ENCODE measurements at places on chromosomes 7 and 10.

GRCh38 chr10:17212802-17213221, 11.3 kb upstream of the TRDMT1 start:
- DNase-seq = no peak

DNA sequence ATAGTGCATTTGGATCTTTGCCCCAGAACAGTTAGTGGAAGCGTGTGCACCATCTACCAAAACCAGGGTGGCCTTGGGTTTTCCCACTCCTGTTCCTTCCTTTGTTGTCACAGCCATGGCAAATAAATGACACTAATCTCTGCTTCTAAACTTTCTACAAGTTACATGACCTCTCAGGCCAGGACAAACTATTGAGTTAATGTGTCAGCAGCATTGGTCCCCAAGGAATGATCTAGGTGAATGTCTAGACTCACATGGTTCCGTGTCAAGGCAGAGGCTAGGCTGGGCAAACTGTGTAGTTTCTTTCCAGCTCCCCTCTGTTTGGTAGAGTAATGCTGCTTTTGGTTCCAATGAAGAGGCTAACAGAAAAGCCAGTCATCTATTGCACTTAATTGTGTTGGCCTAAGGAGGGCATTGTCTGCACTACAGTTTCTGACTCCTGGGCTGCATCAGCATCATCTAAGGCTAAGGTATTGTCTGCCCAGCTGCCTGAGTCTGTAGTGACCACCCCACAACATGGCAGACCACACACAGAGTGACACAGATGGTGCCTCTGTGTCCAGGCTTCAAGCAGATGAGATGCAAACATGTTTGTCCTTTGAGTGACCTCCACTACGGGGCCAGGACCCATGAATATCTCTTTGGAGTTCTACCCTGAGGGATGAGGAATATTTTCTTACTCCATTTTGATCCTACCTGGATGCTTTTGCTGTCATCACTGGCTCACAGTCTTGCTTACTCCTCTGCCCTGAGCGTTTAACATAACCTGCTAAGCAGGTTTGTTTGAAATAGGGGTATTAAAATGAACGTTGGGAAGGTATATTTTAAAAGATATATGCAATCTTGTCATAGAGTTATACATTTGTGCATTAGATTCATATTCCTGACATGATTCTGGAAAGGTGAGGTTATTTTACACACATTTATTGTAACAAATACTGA, 1.7 kb downstream of the CYP3A4 start:
- no peak for DNase-seq

GRCh38 chr7:135320268-135320667, 86.6 kb downstream of the STRA8 start:
- no peak for DNase-seq

GRCh38 chr10:105434970-105435369, 793.9 kb downstream of the SORCS3 start:
- DNase-seq = no peak

- DNase-seq = no peak
Measured at GRCh38 chr7:139567647-139568345, 44.3 kb downstream of the CLEC2L start.

GRCh38 chr7:150753826-150754603, 16.8 kb downstream of the GIMAP5 start:
- DNase-seq = no peak

DNA sequence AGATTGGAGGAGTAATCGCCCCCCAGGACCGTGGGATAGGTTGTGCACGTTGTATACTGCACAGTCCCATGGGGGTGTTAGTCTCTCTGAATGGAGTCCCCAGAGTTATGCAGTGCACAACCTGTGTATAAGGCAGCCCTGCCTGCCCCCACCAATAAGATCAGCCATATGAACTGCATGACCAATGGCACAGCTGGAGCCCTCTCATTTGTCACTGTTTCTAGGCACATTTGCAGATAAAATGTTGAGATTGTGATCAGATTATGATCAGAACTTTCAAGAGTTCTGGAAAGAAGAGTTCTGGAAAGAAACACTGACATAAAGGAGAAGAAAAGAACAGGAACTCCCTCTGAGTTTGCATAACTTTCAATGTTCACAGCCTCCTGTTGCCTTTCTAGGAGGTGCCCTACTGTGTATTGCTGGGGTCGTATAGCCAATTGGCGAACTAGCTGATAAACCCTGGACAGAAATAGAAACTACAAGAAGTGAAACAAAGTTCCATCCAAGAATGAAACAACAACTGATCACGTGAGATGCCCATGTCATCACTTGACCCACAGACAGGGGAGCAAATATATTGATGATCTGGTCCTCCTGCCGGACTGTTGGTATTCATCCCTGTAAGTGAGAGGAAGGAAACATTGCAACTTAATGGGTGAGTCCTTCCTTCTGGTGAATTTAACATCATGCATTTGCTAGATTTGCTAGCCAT, 49.6 kb upstream of the TOMM7 start:
- DNase-seq = no peak

DNA sequence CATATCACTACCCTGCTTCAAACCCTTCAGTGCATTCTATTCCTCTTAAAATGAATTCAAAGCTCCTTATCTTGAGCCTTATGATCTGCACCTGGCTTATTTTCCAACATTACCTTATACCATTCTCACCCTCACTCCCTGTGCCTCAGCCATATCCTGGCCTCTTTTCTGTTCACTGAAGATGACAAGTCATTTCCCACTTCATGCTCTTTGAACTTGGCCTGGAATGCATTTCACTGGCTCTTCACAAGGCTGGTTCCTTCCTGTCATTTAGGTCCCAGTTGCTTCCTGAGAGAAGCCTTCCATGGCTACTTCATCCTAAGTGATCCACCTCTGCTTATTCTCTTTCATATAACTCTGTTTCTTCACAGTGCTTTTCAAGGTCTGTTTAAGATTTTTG, 3.2 kb upstream of the LIPF start:
- DNase-seq = no peak

- DNase-seq = no peak
Measured at GRCh38 chr10:131767716-131768115, 133.1 kb upstream of the PPP2R2D start.

DNA sequence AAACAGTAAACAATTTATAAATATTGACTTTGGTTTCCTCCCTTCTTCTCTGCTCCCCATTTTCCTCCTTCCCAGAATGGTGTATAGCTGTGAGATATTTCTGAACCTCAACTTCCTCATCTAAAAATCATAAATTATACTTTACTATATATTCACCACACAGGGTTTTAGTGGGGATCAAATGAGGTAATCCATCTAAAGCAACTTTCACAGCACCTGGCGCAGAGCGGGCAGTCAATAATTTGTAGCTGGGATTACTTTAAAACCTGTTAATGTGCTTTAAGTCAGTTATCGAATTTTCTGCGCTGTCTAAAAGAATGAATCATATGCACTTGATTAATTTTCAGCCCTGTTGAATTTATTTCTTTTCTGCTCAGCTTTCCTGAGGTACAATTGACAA, 172.7 kb downstream of the PTEN start:
- no peak for DNase-seq

- no peak for DNase-seq
Measured at GRCh38 chr10:102421507-102421756, 796 bp downstream of the FBXL15 start.

DNA sequence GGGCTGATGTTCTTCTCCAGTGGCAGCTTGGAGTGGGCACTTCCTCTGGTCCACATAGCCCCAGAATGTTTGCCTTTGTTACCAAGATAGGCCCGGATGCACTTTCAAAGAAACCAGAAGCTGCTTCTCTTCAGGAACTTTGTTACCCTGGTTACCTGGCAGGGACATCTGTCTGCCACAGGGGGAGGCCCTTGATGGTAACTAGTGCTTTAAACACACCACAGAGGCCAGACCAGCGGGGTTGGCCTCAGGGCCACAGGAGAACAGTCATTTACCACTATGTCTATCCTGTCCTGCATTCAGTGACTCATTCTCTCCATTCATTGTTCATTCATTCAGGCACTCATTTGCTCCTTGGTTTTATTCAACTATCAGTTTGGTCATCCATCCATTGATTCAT, 11.9 kb upstream of the PLEKHA1 start:
- DNase-seq = peak; percentile 53

Measured in esophagus muscularis mucosa (tissue), 4 donors.